ENCODE measurements at places on chromosomes 16 and 17.

- DNase-seq = no peak
Observed at GRCh38 chr17:42034059-42034458, 14.2 kb downstream of the NKIRAS2 start.

DNA sequence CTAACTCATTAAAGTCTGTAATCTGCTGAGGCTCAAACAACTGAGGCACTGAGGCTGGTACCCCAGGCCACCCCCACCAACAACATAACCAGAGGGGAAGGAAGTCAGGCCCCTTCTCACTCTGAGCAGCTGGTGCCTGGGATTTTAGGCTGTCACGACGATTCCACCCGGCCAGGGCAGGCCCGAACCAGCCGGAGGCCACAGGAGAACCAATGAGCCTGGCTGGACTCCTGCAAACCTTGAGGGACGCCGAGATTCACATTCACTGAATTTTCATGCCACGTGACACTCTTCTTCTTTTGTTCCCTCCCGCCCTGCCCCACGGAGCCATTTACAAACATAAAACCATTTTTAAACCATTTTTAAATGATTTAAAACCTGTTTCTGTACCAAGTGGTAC lies 48.1 kb downstream of the RPH3AL start:
- no peak for DNase-seq

- DNase-seq = no peak
Observed at GRCh38 chr17:81042606-81043005, 7.7 kb downstream of the BAIAP2 start.

- DNase-seq = no peak
Observed at GRCh38 chr17:18933102-18934058, 18.6 kb upstream of the SLC5A10 start.

DNA sequence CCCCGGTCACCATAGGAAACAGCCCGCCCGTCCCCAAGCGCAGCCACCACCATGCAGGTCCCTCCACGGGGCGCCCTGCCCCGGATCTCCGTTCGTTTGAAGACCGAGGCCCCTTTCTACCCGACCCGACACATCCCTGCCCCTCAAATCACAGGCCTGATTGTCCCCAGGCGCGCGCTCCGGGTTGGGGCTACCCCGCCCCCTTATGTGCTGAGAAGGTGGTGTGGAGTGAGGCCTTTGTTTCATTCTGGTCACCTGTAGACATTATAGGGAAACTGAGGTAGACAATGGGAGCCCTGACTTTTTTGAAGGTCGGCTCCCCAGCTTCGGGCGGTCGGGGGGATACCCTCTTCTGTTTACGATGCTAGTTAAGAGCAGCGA lies 763 bp upstream of the ACTG1 start:
- peak; percentile 69 for DNase-seq

DNA sequence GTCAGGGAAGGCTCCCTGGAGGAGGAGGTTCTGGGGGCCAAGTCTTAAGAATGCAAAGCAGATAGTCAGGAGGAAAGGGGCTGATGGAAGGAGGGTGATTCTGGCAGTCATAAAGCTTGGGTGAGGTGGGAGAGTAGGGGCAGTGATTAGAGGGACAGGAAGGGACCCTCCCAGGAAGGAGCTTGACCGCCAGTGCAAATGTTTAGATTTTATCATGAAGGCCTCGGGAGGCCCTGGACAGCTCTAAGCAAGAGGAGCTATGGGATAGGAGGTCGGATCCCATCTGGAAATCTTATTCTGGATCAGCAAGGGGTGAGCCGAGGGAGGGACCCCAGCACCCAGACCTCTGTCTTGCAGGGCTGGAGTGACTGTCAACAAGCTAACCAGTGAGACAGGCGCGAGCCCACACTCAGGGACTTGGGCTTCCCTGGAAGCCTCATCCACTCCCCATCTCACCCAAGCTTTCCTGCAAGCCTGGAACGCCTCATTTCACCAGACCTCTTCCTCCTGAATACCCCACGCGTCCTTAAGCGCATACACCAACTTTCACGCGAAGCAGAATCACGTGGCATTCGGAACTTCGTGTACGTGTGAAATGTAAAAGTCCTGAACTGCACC lies 52.0 kb upstream of the CBX4 start:
- no peak for DNase-seq

DNA sequence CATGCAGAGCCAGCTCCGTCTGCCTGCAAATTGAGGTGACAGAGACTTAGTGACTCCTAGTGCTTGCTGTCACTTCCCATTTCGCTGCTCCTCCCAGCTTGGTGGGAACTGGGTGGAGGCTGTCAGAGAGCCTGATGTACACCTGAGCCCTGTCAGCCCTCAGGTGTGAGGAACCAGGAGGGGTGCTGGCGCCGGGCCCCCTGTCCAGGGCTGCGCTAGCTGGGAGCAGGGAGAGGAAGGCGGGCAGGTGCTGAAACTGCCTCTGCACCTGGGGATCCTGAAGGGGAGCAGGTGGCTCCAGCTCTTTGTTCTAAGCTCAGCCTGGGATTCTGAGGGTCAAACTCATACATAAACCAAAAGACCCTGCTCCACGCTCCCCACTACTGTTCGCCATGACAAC lies 10.8 kb upstream of the WSCD1 start:
- DNase-seq = no peak

DNA sequence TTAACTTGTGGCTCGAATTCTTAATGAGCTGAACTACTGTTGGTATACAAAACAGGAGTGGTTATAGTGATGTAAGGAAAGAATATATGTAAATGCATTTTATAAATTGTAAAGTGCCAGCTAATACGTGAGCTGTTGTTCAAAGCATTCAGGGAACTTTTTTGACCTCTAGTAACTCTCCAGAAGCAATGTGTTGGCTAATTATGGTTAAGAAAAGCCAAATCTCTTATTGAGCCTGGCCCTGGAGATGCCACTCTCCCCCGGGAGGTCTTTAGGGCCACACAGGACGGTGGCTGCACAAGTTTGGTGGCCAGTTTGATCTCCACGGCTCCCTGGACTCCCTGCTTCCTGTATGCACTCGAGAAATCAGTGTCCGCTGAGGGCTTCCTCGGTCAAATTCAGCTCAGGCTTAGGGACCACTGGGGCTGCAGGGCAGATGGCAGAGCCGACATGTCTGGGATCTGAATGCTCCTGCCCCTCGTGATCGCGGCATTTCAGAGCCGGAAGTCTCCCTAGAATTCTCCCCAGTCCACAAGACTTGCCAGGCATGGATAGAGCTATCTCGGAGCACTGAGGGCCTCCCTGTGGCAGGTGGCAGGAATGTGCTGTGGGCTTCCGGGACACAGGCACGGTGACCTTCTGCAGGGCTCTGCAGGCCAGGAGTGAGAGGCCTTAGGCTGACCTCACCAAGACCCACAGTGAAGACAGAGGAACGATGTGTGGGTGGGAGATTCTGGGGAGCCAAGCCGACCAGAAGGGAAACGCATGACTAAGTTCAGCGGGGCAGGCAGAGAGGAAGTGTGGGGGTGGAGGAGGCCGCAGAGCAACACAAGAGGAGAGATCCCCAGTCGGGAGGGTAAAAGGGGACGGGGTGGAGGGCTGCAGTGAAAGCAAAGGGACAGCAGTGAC lies 18.6 kb upstream of the PITPNM3 start:
- no peak for DNase-seq

- no peak for DNase-seq
Observed at GRCh38 chr16:105521-105920, 27.5 kb downstream of the MPG start.

DNA sequence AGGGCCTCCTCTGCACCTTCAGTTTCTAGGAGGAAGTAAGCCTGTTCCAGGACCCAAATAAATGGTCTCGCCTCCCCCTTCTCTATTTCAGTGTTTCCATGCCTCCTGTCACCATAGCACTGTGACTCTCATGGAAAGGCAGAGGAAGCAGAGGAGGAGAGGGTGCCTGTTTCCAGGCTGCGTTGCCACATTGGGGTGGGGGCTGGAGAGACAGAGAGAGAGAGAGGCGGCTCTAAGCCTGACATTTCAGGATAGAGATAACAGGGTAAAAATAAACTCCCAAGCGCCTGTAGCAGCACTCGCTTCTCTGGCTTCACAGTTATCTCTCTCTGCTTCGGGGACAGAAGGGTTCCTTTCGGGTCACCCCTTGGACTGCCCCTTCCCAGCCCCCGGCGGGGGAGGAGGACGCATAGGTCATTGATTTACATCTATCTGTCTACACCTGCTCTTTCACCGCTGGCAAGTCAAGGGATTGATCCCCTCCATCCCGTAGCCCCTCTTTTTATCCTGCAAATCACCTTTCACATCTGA lies 71.2 kb upstream of the MRTFB start:
- no peak for DNase-seq

GRCh38 chr17:34979650-34980352 lies 511 bp upstream of the LIG3 start:
- DNase-seq = no peak

GRCh38 chr17:79800325-79801155 lies 3.7 kb upstream of the CBX8 start:
- no peak for DNase-seq

- DNase-seq = no peak
Observed at GRCh38 chr16:20904507-20905081, 4.0 kb downstream of the LYRM1 start.

GRCh38 chr17:6035801-6036394 lies 34.3 kb upstream of the WSCD1 start:
- DNase-seq = no peak

DNA sequence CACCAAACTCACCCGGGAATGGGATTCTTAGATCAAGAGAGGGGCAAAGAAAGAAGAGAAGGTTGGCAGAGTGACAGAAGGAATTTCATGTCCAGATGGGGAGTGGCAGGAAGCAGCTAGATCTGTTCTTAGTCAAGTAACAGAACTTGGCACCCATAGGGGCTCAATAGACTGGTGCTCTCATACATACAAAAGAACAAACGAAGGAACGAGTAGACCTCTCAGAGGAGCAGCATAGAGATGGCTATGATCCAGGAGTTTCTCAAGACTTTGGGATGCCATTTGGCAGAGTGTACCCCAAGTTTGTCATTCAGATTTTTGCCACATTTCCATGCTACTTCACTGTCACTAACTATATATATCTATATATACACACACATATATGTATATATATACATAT lies 47.9 kb downstream of the GINS3 start:
- no peak for DNase-seq

DNA sequence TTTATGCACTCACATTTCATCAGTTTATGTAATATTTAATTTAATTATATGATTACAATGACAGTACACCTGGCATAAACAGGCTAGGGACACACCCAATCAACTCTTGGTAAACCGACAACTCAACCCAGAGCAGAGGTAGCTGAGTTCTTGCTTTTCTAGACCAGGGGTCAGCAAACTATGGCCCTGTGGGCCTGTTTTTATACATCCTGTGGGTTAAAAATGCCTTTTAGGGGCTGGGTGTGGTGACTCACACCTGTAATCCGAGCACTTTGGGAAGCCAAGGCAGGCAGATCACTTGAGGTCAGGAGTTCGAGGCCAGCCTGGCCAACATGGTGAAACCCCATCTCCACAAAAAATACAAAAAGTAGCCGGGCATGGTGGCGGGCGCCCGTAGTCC lies 99.2 kb upstream of the TMEM97 start:
- no peak for DNase-seq

- DNase-seq = no peak
Observed at GRCh38 chr17:79050551-79050950, 24.1 kb upstream of the ENGASE start.

- no peak for DNase-seq
Observed at GRCh38 chr16:4328782-4329775, 13.2 kb downstream of the GLIS2 start.

GRCh38 chr17:45225051-45225700 lies 3.5 kb downstream of the FMNL1 start:
- peak; percentile 58 for DNase-seq

GRCh38 chr17:68368387-68368786 lies 77.1 kb downstream of the ARSG start:
- DNase-seq = no peak

DNA sequence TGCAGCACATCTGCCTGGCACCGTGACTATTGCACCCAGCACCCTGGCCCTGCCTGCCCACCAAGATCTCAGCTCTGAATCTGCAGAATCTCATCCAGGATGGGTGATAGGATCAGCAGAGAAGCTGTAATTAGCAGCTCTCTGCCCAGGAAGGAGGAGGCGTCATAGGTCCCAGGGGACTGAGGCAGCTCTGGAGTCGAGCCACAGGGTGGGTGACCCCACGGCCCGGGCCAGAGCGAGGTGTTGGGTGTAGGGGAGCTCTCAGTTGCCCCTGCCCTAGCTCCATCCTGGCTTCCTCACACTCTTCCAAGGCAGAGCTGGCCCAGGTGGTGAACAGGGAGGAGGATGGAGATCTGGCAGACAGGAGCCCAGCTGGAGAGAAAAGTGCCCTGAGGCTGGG lies 18.2 kb upstream of the FAM83G start:
- no peak for DNase-seq

GRCh38 chr16:1563786-1564185 lies 30.3 kb downstream of the TMEM204 start:
- DNase-seq = no peak

DNA sequence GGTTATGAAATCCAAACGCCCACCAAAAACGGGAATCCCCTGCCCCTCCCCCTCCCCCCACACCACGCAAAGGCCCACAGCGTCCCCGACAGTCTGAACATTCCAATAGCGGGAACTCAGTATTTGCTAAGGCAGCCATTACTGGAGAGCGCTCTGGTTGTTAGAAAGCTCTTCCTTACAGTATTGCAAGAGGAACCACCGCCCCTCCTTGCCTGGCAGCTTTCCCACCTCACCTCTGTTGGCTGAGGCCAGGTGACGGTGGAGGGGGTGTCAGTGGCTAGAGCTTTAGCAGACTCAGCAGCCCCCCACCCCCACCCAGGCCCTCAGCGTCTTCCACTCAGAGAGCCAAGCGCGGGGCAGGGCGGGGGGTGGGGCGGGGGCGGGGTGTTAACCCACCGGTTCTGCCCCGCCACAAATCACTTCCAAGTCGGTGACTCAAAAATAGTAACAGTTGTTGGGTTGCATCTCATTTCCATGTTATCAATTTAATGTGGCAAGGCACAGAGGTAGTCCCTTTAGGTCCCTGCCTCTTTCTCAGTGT lies 2.2 kb upstream of the PLEKHH3 start:
- DNase-seq = no peak

GRCh38 chr17:72683506-72684404 lies 408.7 kb downstream of the SLC39A11 start:
- no peak for DNase-seq

GRCh38 chr16:24309258-24310142 lies 53.4 kb downstream of the CACNG3 start:
- DNase-seq = peak; percentile 37

DNA sequence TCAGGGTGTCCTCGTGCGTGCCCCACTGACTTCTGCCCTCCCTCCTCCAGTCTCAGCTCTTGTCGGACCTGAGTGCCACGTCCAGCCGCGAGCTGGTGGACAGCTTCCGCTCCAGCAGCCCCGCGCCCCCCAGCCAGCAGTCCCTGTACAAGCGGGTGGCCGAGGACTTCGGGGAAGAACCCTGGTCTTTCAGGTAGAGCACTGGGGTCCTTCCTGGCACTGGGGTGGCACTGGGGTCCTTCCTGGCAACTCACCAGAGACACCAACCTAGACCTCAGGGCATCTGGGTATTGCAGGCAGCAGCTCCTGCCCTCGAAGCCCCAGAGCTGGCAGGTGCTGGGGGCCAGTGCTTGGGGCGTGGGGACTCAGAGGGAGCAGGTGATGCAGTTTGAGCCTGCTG lies 25.0 kb downstream of the SGSH start:
- no peak for DNase-seq
